Stimulated activated naive B cell treated with anti-CD40 and anti-IgM and Interleukin-4, amounts not matched to agents 10 μg/mL and 1 μg/mL and 100 μg/mL, for 72 hours (primary cell): ENCODE measurements at places on chromosomes 5 and 9.

- H3K36me3 ChIP-seq: no peaks in the 10 kb centered on the region
- DNase-seq: no peak
- H3K27me3 ChIP-seq: peaks cover 4% of the 10 kb centered on the region
Observed at GRCh38 chr9:120109242-120109641, 470.7 kb downstream of the CDK5RAP2 start.

DNA sequence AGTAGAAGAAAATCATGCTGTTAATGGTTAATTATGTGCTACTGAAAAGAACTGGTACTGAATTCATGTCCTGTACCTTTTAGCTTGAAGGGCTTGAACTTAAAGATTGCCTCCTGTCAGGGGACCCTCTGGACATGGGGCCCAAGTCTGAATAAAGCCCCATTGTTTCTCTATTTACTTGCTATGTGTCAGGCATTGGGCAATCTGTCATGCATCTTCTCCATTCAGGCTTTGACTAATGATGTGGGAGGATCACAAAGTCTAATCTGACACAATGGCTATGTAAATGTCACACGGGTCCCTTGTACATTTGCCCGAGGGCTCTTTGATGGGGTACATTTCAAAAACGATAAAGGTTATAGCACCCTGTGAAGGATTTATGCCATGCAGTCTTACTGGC is 64.0 kb upstream of the TUSC1 start:
- DNase-seq: no peak
- no peaks in the 10 kb centered on the region for H3K36me3 ChIP-seq
- no peak overlapping the region for H3K4me3 ChIP-seq
- no peaks in the 10 kb centered on the region for H3K4me1 ChIP-seq
- no peak overlapping the region for H3K27ac ChIP-seq

DNA sequence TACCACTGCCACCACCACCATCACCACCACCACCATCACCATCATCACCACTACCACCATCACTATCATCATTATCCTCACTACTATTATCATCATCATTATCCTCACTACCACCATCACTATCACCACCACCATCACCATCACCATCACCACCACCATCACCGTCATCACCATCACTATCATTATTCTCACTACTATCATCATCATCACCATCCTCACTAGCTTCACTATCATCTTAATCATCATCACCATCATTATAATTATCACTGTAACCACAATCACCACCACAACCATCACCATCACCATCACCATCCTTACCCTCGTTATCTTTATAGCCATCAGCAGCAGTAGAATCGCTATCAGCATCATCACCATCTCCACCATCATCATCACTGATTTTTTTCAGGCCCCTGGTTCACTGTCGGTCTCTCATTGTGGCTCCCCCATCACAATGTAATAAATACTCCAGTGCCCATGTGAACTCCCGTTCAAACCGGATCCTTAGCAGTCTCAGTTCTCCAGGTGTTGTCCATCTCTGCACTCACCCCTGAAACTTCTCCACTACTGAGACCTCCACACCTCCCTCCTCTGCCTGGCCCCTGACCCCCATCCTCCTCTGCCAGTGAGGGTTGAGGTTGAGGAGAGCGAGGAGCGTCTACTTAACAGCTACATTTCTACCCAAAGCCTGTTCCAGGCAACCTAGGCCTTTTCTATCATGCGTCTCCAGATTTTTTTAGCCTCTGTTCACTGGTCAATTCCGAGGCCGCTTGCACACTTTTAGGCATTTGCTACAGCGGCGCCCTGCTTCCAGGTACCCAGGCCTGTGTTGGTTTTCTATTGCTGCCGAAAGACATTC is 238.2 kb downstream of the PBX3 start:
- H3K27me3 ChIP-seq: peaks cover 18% of the 10 kb centered on the region
- DNase-seq: no peak
- H3K4me3 ChIP-seq: no peak overlapping the region
- no peaks in the 10 kb centered on the region for H3K36me3 ChIP-seq
- H3K4me1 ChIP-seq: no peaks in the 10 kb centered on the region

GRCh38 chr9:93826905-93827544 is 128.1 kb downstream of the BARX1 start:
- no peak for DNase-seq
- H3K4me1 ChIP-seq: peaks cover 13% of the 10 kb centered on the region
- peak overlapping the region; percentile 9 for H3K4me3 ChIP-seq
- H3K27me3 ChIP-seq: peaks cover 63% of the 10 kb centered on the region
- H3K36me3 ChIP-seq: no peaks in the 10 kb centered on the region

- no peak overlapping the region for H3K27ac ChIP-seq
- no peak for DNase-seq
- no peaks in the 10 kb centered on the region for H3K4me1 ChIP-seq
- H3K27me3 ChIP-seq: peaks cover 16% of the 10 kb centered on the region
- no peak overlapping the region for H3K4me3 ChIP-seq
- no peaks in the 10 kb centered on the region for H3K36me3 ChIP-seq
Observed at GRCh38 chr9:98652741-98653140, 56.0 kb downstream of the GABBR2 start.
